Urothelium cell line (cell line): ENCODE measurements at places on chromosomes 12 and 14.

- DNase-seq, result no peak
These were observed 20.5 kb downstream of the UBC start for GRCh38 chr12:124893792-124894516.

DNA sequence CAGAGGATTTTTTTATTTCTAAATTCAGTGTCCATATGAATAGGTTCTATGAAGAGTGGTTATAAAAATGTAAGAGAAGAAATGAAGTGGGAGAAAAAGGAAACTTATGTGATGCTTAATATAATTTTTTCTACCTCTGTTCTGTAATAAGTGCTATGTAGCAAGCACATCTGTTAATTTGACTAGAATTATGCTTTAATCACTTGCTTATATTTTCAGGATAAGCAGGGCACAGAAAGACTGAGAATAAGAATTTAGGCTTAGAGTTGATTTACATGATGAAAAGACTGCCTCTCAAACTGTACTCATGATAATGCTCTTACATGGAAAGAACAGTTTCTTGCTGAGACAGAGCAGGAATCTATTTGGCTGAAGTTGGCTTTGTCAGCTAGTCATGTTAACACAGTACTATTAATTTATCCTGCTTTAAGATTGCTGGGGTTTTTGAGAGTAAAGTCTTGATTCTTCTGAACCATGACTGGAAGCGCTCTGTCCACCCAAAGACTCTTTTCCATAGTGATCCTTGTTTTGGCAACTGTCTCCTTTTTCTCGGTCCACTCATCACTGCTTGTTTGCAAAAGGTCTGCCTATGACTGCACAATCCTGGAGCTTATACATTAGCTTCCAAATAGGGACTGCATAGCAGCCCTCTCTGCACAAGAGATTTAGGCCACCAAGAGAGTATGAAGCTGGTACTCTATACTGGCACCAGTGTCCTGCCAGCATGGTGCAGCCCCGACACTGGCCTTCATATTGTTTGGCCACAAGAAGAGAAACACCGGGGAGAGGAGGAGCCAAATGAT is 98.8 kb downstream of the AKAP6 start:
- no peak for DNase-seq

GRCh38 chr14:68695326-68695768 is 97.5 kb downstream of the ZFP36L1 start:
- DNase-seq, result peak; percentile 99

DNA sequence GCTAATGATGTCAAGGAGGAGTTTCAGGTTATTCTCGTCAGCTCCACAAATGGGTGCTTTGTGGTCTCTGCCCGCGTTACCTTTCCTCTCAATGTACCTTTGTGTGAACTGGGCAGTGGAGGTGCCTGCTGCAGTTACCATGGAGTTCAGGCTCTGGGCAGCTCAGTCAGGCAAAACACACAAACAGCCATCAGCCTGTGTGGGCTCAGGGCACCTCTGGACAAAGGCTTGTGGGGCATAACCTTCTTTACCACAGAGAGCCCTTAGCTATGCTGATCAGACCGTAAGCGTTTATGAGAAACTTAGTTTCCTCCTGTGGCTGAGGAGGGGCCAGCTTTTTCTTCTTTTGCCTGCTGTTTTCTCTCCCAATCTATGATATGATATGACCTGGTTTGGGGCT is 16.7 kb upstream of the PAPLN start:
- DNase-seq, result no peak

- DNase-seq, result no peak
These were observed 48.9 kb downstream of the GALNT8 start for GRCh38 chr12:4769073-4769472.

DNA sequence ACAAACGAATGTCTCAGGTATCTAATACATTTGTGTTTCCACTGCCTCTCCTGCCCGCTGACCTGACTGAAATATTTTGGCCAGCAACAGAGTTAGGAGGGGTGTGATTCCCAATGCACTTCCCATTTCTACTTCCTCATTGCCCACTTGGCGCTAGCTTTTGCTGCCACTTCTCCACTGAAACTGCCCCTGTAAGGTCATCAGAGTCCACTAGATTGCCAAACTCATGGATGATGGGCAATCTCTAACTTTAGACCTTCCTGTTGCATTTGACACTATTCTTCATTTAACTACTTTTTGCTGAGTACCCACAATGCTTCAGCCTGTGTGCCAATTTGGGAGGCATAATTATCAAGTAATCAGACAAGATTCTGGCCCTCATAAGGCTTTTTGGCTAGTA is 40.8 kb downstream of the GPR65 start:
- DNase-seq, result no peak

- DNase-seq, result no peak
These were observed 28.2 kb upstream of the ARID2 start for GRCh38 chr12:45701296-45701695.

GRCh38 chr14:76651410-76652055 is 109.7 kb upstream of the VASH1 start:
- DNase-seq, result no peak

DNA sequence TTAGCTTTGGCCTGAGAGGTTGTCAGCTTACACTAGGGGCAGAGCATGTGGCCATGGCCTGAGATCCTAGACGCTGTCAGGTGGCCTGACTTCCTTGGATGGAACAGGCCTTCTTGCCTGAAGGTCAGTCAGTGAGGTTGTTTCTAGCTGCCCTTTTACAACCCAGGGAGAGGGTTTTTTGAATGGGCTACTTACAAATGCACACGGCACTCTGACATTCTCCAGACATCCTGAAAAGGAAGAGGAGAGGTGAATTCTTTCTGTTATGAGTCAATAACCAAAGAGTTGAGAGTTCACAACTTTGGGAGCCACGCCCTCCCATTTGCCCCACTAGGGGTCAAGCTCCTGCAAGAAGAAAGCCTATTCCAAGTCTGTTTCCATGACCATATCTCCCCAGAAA is 7.8 kb downstream of the KRT76 start:
- DNase-seq, result no peak

DNA sequence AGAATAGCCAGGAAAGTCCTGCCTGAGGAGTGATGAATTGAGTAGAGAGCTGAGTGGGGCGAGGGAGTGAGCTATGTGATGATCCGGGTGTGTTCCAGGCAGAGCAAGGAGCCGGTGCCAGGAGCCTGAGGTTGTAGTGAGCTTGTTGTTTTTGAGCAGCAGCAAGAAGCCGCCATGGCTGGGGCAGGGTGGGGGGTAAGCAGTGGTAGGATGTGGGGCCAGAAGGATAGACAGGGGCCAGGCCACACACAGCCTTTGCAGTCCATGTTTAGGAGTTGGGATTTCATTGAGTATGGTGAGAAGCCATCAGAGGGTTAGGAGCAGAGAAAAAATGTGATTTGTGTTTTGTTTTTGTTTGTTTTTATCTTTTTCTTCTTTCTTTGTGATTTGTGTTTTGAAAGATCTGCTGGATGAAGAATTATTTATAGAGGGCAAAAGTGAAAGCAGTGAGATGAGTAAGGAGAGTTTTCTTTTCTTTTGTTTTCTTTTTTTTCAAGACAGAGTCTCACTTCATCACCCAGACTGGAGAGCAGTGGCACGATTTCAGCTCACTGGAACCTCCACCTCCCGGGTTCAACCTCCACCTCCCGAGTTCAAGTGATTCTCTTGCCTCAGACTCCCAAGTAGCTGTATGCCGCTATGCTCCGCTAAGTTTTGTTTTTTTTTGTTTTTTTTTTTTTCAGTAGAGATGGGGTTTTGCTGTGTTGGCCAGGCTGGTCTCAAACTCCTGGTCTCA is 92.3 kb upstream of the BCAT1 start:
- DNase-seq, result no peak

DNA sequence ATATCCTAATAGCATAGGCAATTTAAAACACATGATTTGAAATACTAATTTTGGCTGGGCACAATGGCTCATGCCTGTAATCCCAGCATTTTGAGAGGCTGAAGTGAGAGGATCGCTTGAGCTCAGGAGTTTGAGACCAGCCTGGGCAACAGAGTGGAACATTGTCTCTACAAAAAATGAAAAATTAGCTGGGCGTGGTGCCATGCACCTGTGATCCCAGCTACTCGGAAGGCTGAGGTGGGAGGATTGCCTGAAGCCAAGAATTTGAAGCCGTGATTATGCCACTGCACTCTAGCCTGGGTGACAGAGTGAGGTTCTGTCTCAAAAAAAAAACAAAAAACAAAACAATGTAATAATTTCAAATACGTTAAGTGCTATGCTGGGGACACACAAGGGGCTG is 83.3 kb downstream of the SSPN start:
- DNase-seq, result no peak

DNA sequence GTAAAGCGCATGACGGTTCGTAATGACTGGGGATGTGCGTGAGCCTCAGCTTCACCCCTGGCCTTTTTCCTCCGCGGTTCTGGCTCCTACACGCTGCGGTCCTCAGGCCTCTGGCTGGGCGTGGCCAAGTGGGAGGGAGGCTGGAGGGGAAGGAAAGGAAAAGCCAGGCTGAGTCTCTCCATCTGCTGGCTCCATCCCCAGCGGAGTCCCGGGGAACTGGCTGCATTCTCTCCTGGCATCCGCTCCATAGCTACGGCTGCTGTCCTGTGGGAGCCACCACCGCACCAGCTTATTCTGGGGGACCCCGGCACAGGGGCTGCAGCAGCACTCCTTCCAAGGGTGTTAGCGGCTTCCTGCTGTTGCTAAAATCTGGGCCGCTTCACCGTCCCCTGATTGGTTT is 68.2 kb upstream of the SLC24A4 start:
- no peak for DNase-seq

GRCh38 chr14:68607867-68608573 is 184.8 kb downstream of the ZFP36L1 start:
- no peak for DNase-seq

DNA sequence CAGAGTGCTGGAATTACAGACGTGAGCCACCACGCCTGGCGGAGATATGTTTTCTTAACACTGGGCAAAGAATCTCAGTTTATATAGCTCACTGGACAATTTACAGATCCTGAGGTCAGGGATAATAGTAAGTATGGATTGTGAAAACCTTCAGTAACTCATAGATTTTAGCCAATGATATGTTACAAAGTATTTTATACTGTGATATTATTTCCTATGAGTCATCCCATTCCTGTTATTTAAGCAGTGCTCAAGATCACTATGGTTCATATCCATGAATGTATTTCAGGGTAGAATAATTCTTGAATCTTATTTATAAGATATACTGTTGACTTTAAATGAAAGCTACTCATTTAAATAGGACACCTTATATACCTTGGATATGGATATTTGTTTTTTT is 107.2 kb downstream of the RAD51B start:
- no peak for DNase-seq

DNA sequence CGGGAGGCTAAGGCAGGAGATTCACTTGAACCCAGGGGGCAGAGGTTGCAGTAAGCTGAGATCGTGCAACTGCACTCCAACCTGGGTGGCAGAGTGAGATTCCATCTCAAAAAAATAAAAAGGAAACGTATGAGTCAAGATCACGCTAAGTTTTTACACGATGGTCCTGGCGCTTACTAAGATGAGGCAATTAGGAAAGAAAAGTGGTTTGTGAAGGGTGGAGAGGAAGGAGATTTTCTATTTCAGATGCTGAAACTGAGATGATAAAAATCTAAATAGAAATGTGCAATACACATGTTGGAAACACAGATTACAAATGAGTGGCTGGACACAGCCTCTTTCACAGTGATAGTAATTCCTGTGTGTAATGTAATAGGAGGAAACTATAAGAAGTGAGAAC is 63.2 kb downstream of the KDM5A start:
- no peak for DNase-seq

DNA sequence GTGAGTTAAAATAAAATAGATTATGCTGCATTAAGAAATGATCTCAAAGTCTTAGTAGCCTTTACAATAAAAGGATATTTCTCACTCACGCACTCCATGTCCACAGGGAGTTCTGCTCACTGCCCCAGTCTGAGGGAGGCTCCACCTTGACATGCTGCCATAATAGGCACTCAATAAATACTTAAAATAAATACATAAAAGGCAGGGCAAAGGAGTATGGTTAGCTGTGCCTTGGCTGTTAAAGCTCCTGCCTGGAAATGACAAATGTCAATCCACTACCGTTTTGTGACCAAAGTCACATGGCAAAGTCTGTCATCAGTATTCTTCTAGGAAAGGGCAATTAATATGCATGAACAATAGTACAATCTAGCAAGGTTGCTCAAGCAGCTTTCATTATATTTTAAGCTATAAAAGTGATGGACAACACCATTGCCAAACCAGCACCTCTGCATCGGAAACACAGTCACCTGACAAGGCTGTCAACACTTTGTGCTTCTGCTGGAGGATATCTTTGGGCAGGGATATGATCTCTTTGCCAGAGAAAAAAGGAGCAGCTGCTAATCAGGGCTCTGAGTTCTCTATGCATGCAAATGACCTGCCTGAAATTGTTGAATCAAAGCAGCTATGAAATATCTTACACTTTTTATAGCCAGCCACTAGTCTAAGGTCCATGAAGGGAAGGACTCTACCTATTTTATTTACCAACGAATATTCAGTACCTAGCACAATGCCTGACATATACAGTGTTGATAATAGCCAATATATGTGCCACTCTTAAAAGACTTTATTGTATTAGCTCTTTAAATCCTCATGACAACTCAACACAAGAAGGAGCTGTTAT is 90.1 kb downstream of the PTPRR start:
- no peak for DNase-seq

GRCh38 chr12:103455020-103455763 is 40.6 kb downstream of the C12orf42 start:
- DNase-seq, result no peak

GRCh38 chr12:53230108-53230845 is 1.7 kb downstream of the RARG start:
- DNase-seq, result no peak

DNA sequence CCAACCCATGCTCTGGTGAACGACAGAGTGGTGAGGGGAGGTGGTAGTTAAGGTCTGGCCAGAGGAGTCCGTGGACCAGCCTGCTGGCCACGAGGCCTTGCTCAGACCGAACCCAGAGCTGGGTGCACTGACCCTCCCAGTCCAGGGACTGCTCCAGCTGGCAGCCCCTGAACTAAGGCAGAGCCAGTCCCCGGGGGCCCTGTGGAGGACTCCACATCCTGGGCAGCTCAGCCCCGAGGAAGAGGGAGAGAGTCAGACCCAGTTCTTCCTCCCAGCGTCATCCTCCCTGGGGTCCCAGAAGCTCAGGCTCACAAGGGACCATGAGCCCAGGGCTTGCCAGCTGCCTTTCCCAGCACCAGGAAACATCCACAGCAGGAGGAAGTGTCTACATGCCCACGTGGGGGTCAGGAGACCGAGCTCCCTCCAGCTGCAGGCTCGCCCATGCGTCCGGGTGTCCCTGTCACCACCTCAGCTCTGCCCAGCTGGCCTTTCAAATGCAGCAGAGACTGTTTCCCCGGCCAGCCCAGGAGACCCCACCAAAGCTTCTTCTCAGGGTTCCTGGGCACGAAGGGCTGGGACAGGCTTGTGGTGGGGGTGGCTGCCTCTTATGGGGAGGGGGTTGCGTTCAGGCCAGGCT is 194.4 kb downstream of the KIF26A start:
- no peak for DNase-seq
